Ammon's horn (tissue), 1 donor: ENCODE measurements at places on chromosomes 5 and 9.

DNA sequence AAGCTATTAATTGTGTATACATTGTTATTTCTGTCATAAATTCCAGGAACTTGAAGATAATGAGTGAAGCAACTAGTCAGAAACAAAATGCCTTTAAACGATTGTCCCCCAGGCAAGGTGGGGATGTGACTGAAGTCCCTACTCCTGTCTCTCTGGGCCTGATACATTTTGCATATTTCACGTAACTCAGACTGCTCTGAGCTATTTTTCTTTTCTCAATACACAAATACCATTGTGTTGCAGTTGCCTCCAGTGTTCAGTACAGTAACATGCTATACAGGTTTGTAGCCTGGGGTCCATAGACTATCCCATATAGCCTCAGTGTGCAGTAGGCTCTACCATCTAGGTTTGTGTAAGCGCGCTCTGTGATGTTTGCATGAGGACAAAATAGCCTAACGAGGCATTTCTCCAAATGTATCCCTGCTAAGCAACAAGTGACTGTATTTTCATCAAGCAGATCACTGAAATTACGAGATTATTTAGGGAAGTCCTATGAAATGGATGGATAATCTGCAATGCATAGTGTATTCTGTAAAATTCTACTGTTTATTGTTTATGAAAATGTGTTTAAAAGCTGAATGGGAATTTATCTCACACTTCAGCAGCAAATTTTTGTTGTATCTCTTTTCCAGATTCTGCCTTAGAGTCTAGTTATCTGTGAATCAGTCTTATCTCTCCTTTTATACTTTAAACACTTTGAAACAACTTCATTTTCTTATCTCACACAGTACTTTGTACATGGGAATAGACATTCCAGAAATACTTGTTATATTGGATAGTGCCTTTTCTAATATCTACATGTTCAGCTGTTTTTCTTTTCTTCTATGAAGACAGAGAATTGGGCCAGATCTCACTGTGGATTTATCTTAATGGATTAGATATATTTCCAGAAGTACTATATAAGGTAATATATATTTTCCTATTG, 150.5 kb downstream of the CD180 start:
- no peak for DNase-seq

- no peak for DNase-seq
Observed at GRCh38 chr5:68822796-68823195, 271.0 kb upstream of the SLC30A5 start.

DNA sequence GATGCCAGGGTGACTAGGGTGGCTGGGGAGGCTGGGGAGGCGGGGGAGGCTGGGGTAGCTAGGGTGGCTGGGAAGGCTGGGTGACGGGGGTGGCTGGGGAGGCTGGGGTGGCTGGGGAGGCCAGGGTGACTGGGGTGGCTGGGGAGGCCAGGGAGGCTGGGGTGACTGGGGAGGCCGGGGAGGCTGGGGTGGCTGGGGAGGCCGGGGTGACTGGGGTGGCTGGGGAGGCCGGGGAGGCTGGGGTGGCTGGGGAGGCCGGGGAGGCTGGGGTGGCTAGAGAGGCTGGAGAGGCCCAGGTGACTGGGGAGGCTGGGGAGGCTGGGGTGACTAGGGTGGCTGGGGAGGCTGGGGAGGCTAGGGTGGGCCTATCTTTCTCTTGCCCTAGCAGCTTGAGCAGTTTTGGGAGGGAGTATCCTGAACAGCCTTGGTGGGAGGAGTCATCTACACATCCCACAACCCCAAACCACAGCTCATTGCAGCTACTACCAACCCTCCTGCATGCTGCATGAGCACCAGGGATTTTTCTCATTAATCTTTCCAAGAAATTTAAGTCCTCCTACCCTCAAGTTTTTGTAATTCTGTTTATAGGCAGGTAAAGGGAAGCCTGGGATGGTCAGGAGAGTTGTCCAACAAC, 203.2 kb upstream of the IRX1 start:
- DNase-seq = no peak

DNA sequence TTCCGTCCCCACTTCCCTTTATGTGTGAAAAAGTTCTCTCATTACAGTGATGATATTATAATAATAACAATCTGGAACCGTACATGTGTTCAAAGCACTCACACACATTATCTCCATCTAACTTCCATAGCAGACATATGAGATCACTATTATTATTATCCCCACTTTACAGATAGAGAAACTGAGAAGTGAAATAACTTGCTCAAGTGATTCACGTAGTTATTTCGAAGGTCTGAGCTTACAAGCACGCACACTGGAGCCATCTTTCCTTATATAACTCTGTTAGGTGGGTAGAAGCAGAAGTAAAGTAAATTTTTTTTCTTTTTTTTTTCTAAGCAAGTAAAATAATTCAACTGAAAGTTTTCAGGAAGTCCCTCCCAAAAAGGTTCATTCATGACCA, 62.9 kb upstream of the PTGER4 start:
- DNase-seq = no peak

DNA sequence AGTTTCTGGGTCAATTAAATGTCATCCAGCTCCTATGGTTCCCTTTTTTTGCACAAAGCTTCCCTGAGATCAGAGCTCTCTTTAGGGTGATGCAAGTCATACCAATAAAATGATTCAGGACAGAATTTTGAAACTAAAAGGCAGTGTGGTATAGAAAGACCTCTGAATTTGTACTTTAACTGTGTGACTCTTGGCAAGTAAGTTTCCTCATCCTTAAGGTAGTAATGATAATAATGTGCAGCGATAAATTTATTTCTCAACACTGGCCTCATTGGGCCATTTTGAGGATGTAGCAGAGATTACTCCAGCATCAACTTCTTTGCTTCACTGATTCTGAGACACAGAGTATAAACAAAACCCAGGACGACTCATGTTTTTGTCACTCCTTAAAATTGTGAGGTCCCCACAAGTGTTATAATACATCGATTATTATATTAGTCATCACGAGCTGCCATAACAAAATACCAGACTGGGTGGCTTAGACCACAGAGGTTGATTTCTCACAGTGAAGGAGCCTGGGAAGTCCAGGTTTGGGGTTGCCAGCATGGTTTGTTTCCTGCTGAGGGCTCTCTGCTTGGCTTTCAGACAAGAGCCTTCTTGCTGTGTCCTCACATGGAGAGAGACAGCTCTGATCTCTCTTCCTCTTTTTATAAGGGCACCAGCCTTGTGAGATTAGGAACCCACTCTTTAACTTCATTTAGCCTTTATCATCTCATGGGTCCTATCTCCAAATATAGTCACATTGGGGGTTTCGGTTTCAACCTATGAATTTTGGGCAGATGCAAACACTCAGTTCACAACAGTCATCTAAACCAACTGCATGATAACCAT, 293.0 kb downstream of the ZNF608 start:
- no peak for DNase-seq

DNA sequence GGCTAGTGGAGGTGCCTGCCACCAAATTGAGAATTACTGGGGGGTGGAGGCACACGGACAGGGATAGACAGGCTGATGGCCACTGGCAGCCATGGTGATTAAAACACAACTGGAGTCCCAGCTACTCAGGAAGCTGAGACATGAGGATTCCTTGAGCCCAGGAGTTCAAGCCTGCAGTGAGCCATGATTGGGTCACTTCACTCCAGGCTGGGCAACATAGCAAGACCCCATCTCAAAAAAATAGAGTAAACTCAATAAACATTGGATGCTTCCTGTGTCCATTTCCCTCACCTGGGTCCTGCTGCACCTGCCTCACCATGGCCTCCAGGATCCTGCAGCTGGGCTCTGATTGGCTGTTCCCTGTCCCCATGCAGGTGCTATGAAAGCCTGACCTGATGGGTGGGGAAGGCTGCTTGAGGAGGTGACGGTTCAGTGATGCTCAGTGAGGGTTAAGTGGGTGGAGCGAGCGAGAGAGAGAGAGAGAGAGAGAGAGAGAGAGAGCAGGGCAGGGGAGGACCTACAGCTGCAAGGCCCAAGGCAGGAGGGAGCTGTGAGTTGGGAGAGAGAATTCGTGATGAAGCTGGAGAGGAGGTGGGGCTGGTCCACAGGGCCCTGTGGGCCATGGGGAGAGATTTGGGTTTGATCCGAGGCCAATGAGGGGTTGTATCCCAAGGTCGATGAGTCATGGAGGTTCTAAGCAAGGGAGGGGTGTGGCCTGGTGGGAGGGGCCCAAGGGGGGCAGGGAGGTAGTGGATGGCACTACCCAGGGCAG, 36.7 kb upstream of the FUBP3 start:
- no peak for DNase-seq

DNA sequence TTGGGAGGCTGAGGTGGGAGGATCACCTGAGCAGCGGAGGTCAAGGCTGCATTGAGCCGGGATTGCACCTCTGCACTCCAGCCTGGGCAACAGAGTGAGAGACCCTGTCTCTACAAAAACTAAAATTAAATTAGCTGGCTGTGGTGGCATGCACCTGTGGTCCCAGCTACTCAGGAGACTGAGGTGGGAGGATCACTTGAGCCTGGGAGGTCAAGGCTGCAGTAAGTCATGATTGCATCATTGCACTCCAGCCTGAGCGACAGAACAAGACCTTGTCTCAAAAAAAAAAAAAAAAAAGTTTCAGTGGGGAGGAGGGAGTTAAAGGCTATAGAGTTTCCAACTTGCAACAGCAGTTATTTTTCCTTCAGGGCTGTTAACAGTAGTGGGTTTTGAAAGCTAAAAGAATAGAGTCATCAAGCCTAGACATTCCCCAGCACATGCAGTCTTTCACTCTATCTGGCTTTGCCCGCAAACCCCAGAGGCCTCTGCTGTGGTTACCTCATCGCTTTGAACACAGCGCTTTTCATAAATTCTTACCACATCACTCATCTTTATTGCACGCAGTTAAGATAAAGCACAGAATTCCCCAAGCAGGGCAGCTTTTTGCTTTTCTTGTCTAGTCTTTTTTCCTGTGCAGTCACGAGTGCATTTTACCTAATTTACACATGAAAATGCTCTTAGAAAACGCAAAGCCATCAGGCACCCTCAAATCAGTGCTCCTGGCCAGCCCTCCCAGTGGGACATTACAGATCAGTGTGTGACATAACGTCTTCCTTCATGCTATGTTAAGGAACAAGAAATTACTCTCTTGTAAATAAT, 8.7 kb upstream of the SLC2A8 start:
- DNase-seq = no peak

DNA sequence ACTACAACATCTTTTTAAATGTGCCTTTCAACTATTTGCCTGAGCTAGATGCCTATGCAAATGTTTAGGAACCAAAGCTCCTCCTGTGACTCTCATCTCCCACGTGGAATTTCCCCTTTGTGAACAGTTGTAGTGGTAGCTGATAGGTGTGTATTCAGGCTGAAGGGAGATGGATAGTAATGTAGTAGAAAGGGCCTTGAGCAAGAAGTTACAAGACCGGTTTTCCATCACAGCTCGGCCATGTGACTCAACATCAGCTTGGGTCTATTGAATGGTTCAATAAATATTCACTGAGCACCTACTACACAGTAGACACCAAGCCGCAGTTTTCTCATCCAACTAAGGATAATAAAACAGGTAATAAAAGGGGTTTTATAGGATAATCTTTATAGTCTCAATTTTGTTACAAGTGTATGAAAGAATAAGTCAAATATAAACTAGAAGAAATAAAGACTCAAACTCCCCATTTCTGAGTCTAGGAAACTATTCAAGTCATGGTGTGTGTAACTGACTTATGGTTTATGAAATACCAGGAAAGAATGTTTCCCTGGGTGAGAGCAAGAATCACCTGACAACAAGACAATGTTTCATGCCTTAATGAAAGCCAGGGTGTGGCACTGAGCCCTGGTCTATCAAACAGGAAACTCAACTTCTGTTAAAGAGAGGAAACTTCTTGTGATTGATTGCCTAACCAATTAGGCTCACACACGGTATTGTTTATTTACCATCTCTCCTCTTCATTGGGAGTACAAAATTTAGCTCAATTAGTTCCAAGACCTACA, 187.1 kb upstream of the SPEF2 start:
- no peak for DNase-seq

GRCh38 chr5:73214996-73215395, 42.0 kb downstream of the TMEM174 start:
- DNase-seq = no peak

- DNase-seq = no peak
Observed at GRCh38 chr9:90891308-90892040, 89.9 kb downstream of the SYK start.

- no peak for DNase-seq
Observed at GRCh38 chr9:136455043-136456002, 15.7 kb upstream of the INPP5E start.

DNA sequence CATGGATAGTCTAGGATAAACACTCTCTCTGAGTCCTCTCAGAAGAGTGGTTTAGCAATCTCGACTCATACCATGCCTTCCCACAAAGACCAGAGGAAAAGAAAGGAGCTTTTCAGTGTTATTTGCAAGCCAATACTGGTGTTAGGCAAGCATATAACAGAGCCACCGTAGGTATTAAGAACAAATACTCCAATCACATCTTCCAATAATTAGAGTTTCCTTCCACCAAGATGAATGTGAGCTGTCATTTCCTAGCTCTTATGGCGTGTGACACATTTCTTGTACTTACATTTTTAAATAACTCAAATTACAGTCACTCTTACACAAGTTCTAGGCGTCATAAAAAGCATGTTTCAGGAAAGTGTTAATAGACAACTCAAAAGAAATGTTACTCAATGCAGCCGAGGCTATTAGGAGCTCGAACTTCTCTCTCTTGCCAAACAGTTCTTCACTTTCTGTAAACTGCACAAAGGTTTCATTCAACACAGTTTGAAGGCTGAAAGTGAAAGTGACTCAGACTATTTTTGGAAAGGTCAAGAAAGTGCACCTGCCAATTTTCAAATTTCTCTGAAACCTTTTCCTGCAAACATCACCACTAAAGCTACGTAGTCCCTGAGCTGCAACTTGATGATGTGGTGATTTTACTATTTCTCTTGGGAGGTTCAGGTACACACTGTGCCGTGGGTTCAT, 153.8 kb downstream of the AUH start:
- no peak for DNase-seq

DNA sequence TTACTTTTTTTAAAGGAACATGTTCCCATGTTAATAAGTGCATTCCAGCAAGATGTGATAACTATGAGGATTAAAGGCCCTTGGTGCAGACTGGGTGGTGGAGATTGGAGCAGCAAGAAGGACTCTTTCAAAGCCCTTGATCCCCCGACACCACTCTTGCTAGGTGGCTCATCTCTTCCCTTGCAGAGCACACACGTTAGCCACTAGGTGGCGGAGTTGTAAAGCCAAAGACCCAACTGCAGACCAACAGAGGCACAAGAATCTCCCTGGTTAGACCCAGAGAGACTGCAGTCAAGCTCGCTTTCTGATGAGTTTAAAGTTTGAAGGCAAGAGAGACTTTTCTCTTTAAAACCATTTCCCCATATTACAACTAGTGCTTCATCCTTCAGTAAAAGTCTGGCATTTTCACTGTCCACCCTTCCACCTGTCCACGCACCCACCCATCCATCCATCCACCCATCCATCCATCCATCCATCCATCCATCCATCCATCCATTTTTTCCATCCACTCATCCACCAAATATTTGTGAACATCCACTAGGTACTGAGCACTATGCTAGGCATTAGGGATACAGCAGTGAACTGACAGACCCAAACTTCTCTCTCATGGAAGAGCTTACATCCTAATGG, 226.9 kb downstream of the MSX2 start:
- DNase-seq = peak; percentile 93
